Lung microvascular endothelial cell (primary cell): ENCODE measurements at places on chromosomes 2 and 18.
A peak's percentile ranks its signal among the peaks of the same experiment; 100 is the strongest.

GRCh38 chr2:127516041-127516762, 10.1 kb downstream of the IWS1 start:
- no peak for DNase-seq

GRCh38 chr2:148660999-148661398, 16.4 kb downstream of the EPC2 start:
- peak; percentile 79 for DNase-seq

- DNase-seq: peak; percentile 56
Observed at GRCh38 chr18:9516437-9517064, 41.2 kb downstream of the RALBP1 start.

DNA sequence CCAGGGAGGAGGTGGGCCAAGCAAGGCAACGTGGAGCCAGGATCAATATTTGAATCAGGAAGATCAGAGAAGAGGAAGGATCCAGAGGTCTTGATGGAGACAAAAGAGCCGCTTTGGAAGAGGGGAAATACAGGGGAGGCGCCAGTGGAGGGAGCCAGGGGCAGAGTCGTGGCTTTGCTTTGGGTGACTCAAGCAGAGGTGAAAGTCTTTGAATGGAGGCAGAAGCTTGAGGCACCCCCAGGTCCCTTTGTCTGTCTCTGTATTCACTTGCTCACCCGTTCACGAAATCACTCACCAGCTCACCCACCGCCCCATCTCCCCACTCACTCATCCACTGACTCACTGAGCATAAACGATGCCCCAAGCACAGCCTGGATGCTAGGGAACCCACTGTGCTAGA, 134.1 kb downstream of the ACOXL start:
- no peak for DNase-seq

DNA sequence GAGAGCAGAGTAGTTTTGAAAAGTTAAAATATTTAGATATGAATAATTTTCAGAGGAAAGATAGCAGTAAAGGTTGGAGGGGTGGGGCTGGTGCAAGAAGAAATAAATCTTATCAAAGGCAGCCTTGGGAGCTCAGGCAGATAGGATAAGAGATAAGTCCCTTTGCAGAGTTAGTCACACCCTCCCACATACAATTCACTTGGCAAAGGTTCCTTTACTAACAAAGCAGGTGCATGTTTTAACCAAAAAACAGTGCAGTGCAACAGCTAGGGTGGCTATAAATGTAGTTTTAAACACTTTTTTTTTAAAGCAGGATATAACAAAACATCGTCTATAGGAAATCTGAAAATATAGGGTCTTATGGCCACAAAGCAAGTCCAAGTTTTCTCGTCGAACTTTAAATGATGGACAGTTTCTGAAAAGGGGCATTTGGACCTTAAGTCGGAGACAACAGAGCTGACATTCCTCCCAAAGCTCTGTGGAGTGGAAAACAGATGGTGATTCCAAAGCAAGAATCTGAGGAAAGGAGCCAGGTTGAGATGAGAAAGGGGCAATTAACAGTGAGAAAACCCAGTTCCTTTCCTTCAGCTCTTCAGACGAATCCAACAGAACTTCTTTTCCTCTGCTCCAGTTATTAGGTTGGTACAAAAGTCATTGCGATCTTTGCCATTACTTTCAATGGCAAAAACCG, 53.0 kb downstream of the EPHA4 start:
- no peak for DNase-seq

DNA sequence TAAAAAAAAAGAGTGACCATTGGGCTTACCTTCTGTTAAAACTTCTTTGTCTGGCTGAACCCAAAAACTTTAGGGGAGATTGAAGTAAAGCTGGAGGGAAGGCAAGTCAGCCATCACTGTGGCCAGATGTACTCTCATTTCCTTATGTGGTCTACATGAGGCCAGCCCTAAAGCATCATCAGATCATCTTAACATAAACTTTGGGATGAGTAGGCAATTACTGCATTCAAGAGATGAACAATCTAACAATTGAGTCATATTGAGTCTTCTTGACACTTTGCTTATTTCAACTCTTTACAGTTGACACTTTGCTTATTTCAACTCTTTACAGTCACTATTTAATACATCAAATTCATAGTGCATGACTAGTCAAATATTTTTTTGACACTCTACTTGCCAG, 155.6 kb downstream of the QPCT start:
- DNase-seq: peak; percentile 64

GRCh38 chr2:26290001-26290400, 45.3 kb downstream of the HADHB start:
- DNase-seq: no peak

GRCh38 chr2:173979751-173980351, 14.7 kb upstream of the SP3 start:
- DNase-seq: no peak

DNA sequence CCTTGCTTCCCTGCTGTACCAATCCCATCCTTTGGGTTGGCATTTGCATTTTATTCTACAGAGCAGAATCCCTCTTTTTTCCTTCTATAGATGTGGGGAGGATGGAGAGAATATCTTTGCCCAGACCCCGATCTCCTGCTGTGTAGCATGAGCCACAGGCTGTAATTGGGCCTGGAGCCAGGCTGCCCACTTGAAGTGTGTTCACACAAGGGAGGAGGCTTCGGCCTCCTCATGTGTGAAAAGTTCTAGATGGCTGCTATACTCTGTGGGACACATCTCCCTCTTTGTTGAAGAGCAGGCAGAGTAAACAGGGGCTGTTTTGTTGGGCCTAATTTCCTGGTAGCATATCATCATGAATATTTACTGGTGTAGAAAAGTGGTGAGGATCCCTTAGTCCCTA, 126.3 kb downstream of the XRCC5 start:
- DNase-seq: no peak

- no peak for DNase-seq
Observed at GRCh38 chr2:217969588-217969987, 33.2 kb downstream of the TNS1 start.

GRCh38 chr2:220811115-220811514, 761.0 kb downstream of the EPHA4 start:
- no peak for DNase-seq

DNA sequence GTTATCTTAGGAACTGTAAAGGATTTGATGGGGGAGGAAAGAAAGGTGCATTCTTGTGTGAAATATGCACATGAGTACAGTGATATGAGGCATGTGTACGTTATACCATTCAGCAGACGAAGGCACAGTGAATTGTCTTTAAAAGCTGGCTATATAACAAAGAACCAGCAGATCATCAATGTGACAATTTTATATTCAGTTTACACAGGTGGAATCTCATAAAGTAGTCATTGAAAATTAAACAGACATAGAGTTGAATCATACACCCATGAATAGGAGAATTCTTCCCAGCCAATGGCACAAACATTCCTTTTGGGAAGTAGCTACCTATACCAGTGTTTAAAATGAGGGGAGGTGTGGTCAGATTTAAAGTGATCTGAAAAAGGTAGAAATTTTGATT, 470.3 kb downstream of the DSC3 start:
- DNase-seq: no peak

DNA sequence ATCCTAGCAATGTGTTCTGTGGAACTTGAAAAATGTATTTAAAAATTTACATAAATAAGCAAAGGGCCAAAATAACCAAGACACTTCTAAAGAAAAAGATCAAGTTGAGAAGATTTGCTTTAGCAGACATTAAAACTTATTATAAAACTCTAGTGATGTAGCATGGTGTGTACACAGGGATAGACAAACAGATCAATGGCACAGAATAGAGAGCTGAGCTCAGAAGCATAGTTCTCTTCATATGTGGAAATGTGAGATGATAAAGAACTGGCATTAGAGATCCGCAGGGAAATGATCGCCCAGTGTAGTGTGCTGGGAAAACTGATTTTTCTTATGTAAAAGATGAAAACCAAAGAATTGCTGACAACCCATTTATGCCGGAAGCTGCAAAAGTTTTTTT, 39.4 kb downstream of the SERPINB8 start:
- no peak for DNase-seq

- no peak for DNase-seq
Observed at GRCh38 chr2:65708086-65708485, 275.7 kb upstream of the SPRED2 start.

GRCh38 chr18:48645427-48646002, 106.7 kb downstream of the CTIF start:
- no peak for DNase-seq

- no peak for DNase-seq
Observed at GRCh38 chr2:197517150-197517549, 1.3 kb downstream of the MOB4 start.

- no peak for DNase-seq
Observed at GRCh38 chr2:30445266-30445821, 1.7 kb upstream of the LCLAT1 start.

- DNase-seq: no peak
Observed at GRCh38 chr2:15119722-15120175, 441.4 kb downstream of the NBAS start.

GRCh38 chr2:25437881-25438662, 96.3 kb upstream of the DNMT3A start:
- no peak for DNase-seq

- DNase-seq: no peak
Observed at GRCh38 chr2:215171796-215172195, 33.4 kb upstream of the ABCA12 start.

DNA sequence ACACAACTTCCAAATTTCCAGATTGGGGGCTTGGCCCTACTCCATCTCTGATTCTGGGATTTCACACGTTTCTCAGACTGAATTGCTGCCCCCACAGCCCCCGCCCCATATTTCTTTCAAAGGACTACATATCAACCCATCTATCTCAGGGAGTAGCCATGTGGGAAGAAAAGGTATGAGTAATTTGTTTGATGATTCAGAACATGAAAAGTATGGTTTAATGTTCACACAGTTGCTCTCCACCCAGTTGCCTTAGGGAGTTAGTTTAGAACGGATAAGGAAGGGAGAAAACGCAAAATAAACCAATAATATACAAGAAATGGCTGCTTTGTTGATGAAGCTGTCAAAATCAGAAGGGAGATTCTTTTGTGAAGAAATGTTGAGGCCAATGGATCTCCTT, 145.1 kb downstream of the PIEZO2 start:
- DNase-seq: no peak

DNA sequence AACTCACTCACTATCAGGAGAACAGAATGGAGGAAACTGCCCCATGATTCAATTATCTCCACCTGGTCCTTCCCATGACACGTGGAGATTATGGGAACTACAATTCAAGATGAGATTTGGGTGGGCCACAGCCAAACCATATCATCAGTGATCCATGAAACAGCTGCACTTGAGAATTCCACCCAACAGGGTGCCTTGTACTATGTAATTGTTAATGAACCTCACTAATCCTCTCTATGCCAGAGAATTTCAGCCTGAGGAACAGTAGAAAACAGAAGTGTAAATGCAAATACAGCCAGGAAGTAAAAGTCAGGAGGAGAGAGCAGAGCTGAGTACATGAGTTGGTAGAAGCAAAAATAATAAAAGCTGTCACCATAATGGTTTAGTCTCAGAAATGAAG, 261.4 kb downstream of the EPHA4 start:
- no peak for DNase-seq

GRCh38 chr18:4394700-4395099, 60.4 kb downstream of the DLGAP1 start:
- no peak for DNase-seq

- no peak for DNase-seq
Observed at GRCh38 chr18:3872641-3873040, 422.7 kb downstream of the TGIF1 start.

DNA sequence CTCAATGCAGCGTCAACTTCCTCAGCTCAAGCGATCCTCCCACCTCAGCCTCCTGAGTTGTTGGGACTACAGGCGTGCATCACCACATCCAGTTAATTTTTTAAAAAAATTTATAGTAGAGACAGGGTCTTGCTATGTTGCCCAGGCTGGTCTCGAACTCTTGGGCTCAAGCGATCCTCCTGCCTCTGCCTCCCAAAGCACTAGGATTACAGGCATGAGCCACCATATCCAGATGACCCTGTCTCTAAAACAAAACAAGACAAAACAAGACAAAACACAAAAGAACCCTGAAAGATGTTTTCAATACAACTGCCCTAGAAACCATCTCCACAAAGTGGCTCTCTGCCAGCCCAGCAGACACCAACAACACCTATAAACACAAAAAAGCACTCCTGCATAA, 31.4 kb downstream of the ANKRD29 start:
- DNase-seq: no peak

DNA sequence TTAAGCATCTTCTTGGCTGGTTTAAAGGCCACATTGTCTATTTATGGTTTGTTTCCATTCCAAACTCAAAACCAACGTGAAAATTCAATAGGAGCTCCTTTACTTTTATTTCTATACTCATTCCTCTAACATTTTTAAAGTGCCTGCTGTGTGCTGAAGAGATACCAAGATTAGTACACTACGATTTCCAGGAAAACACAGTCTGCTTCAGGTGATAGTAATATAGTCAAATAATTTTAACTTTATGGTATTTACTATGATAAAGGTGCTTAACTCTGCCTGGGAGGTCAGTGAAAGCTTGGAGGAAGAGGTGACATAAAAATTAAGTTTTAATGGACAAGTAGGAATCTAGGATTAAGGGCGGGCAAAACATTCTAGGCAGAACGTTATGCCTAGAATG, 121.4 kb downstream of the KIAA1328 start:
- DNase-seq: no peak

- no peak for DNase-seq
Observed at GRCh38 chr2:233832414-233832813, 21.9 kb downstream of the HJURP start.

DNA sequence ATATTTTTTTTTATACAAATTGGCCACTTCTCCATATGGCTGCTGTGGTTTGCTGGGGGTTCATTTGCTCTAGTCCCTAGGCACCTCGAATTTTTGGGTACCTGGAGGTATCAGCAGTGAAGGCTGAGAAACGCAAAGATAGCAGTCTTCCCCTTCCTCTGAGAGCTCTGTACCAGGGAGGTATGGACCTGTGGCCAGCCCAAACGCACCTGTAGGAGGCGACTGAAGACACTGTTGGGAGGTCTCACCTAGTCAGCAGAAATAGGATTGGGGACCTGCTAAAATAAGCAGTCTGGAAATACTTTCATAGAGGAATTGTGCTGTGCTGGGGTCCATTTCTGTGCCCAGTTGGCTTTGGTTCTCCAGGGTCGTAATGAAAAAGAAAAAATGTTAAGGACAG, 292.2 kb upstream of the CYP26B1 start:
- no peak for DNase-seq

DNA sequence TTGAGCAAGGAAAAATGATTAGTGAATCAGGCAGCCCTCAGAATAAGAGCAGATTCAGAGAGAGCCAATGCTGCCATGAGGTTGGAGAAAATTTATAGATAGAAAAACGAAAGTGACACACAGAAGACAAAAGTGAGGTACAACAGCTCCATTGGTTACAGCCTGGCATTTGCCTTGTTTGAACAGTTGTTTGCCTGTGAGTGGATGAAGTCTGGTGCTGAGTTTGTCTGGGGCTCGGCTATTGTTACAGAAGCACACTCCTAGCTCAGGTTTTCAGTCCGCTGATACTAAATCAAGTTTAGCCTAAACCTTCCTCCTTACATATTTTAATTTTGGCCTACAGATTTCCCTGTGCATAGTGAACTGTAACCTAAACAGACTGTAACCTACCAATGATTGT, 387.8 kb upstream of the RAB12 start:
- no peak for DNase-seq

GRCh38 chr2:39215545-39215944, 28.2 kb downstream of the CDKL4 start:
- DNase-seq: no peak

GRCh38 chr2:212692466-212692865, 153.9 kb upstream of the ERBB4 start:
- DNase-seq: no peak
